ENCODE measurements at places on chromosomes 1 and 21.

DNA sequence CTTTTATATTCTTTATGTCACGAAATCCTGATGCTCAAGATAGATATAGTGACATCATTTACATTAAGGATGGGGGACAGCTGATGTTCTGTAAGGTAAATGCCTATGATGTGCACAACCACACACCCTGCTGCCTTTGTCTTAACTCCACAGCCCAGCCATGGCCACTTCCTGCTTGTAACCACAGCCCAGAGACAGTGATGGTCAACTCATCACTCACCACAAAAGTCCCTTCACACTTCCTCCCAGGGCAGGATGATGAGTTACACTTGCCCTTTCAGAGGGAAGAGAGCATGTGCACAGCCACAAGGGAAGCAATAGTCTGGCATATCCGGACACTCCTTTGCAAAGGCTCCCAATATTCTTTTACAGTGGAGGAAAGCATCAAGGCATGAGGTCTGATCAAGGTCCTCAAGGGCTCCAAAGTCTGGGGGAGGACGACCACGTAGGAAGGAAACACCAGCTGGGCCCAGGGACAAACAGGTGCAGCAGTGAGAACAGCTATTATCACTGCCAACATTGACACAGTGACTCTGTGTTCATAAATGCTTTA is 53.8 kb downstream of the PLPP3 start:
- DNase-seq, result no peak

DNA sequence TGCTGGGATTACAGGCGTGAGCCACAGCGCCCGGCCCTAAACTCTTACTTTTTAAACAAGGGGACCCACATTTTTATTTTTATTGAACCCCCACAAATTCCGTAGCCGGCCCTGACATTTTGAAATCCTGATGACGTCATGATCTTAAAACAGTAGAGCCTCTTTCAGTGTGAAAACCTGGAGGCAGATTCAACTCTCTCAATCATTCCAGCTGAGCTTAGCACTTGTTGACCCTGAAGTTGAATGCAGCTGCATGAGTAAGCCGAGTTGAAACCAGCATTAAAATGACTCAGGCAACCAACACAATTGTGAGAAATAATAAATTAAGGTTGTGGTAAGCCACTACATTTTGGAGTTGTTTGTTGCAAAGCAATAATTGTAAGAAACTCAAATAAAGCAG is 93.9 kb upstream of the ADGRL4 start:
- no peak for DNase-seq

DNA sequence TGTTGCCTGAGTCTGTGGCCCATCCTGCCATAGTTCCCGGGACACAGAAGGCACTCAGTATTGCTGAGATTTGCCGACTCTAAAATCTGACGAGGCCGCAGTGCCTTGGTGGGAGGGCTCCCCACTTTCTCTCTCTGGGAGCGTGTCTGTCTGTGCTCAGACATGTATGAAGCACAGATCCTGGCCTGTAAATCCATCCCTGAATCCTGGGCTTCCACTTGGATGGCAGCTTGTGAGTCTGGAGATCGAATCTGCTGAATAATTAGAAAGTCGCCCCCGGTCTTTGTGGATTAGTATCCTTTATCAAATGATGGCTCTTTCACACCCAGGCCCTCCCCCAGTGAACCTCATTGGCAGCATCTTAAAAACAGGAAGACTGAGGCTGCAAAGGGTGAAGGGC is 10.4 kb downstream of the UBASH3A start:
- DNase-seq, result no peak

- no peak for DNase-seq
Measured at GRCh38 chr1:18583326-18583941, 47.2 kb upstream of the PAX7 start.

- DNase-seq, result no peak
Measured at GRCh38 chr1:188155261-188155660, 1326.5 kb downstream of the PLA2G4A start.

GRCh38 chr1:212284332-212284743 is 872 bp upstream of the PPP2R5A start:
- no peak for DNase-seq

DNA sequence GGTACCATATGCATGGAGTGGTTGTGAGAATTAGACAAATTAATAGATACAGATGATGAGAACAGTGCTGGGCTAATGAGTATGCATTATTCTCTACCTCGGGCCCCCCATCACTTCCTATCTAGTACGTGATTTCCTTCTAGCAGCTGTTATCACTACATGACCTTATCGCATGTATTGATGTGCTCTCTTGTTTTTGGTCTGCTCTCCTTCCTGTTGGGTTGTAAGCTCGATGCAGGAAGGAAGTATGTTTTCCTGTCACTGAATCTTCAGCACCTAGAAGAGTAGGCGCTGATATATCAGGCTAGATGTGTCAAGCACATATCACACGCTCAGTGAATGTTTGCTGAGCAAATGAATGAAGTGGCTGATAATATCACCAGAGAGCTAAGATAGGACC is 43.9 kb upstream of the IFNAR2 start:
- no peak for DNase-seq

DNA sequence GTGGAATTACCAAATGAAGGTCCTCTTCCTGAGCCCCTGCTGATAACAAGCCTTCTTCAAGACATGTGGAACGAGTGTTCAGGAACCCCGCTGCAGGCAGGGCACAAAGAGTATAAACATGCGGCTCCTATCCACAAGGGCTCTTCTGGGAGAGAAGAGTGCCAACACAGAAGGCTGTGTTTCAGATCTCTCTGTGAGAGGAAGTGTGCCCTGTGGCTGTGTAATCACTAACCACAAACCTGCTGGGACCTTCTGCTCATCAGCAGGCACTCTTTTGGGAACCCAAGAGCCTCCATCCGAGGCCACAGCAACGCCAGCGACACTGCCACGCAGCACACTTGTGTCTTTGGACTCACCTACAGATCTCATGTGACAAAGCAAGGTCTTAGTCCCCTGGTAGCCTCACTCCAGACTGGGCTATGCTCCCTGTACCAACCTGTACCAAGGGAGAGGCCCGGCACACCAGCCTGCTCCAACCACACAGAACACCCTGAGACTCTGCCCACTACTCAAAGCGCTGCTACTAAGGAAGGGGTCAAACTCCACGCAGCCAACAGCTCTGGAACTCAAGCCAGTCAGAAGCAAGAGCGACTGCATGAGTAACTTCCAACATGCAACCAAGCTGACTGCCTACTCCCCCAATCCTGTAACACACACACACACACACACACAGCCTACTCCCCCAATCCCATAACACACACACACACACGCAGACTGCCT is 7.8 kb downstream of the PTTG1IP start:
- no peak for DNase-seq

DNA sequence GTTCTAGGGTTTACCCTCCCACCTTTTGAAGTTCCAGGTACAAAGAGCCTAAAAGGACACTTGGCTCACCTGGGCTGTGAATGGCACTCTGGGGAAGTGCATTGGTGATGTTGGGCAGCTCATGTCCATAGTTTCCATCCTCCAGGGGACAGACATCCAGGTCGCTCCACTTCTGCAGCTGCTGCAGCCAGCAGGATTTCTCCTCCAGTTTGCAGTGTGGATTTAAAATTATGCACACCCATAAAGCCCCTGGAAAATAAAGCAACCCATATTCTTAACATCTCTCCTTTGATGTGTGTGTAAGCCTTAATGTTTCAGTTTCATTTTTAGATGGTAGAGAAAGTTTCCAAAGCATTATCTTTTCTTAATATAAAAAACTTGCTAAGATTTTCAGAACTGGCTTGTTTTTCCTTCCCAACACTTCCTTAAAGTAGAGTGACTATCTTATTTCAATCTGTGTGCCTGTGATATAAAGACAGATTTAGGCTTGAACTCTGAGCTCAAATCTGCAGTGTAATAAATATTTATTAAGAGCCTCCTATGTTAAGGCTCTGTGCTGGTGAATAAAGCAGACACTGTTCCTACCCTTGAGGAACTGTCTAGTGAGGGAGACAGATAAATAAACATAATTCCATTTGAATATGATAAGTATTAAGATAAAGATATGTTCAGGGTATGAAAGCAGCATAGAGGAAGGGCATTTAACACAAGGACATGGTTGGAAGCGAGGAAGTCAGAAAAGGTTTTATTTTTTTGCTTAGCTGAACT is 39.1 kb downstream of the UROD start:
- no peak for DNase-seq

Measured in D721Med (cell line).